H7 (cell line): ENCODE measurements at places on chromosomes 1 and 21. TPM values are rescaled to one million over a fixed set of nuclear protein-coding genes. Genes with fewer than 3 reads are reported as not detected.

GRCh38 chr1:186330758-186331157 lies 44.3 kb downstream of the TPR start:
- no peak for DNase-seq

GRCh38 chr1:185719021-185719420 lies 15.2 kb upstream of the HMCN1 start:
- DNase-seq, result peak; percentile 24

Gene MROH9
- not detected in 2 replicates for total RNA-seq

- no peak for DNase-seq
Observed at GRCh38 chr1:225657462-225657989, 4.6 kb upstream of the ENAH start.

GRCh38 chr1:117612517-117613248 lies 6.8 kb downstream of the TENT5C start:
- DNase-seq, result no peak

DNA sequence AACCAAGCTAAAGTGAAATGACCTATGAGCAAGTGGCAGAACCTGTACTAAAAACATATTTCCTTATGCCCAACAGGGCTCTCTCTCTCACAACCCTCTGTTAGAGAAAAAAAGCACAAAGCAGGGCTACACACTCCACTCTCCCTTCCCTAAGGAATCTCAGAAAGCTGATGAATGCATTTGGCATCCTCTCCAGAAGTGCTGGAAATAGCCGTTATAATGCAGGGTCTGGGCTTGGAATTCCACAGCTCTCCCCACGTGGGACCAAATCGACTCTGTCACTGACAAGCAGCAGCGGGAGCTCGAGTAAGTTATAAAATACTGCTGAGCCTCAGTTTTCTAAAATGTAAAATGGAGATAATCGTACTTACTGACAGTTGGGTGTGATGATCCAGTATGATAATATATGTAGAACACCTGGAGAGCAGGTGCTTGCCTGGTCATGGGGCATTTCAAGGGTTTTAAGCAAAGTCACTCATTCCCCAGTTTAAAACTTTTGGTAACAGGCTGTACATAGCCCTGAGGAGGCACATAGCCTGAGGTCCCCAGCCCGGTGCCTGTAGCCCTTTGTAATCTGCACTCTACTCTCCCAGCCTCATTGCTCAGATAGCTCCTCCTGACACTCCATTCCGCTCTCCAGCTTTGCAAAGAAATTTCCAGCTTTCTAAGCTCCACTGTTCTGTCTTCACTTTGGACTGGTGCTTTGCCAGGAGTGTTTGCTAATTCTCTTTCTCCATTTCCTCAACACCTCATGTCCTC lies 175.6 kb upstream of the DAB1 start:
- DNase-seq, result no peak

Gene CR1L
- 0.48 TPM in 1 of 2 replicates, not detected in the other for total RNA-seq

DNA sequence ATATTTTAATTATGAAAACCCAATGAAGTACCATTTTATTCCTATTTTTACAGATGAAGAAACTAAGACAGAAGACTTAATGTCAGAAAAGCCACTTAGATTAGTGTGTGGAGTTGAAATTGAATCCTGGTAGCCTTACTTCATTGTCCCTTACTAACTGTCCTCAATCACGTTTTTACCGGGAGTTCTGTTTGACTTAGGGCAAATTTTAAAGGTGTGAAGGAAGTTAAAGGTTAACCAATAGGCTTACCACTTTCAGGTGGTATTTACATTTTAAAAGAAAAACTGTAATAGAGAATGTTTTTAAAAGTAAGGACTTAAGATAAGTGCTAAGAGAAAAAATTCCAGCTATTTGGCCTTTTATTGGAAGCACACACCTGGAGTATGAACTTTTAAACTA lies 12.4 kb downstream of the RRP15 start:
- no peak for DNase-seq

Gene RYR2
- 17.6 and 23.9 TPM in 2 replicates for total RNA-seq

GRCh38 chr1:77415579-77415978 lies 133.8 kb downstream of the AK5 start:
- no peak for DNase-seq

DNA sequence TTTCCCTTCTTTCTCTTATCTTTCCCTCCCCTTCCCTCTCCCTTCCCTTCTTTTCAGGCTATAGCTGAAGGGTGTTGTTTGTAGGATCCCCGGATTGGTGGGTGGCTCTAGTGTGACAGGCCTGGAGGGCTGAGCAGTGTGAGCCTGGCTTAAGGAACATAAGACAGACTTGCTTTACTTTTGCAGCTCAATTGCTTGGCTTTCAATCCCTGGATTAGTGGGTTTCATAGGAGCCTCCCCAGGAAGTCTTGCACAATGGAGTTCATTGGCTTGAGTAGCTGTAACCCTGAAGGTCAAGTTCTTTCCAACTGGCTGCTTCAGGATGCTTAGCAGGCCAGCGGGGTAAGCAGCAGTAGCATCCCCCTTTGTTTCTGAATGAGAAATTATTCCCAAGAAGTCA lies 126.7 kb downstream of the CAMTA1 start:
- DNase-seq, result no peak

DNA sequence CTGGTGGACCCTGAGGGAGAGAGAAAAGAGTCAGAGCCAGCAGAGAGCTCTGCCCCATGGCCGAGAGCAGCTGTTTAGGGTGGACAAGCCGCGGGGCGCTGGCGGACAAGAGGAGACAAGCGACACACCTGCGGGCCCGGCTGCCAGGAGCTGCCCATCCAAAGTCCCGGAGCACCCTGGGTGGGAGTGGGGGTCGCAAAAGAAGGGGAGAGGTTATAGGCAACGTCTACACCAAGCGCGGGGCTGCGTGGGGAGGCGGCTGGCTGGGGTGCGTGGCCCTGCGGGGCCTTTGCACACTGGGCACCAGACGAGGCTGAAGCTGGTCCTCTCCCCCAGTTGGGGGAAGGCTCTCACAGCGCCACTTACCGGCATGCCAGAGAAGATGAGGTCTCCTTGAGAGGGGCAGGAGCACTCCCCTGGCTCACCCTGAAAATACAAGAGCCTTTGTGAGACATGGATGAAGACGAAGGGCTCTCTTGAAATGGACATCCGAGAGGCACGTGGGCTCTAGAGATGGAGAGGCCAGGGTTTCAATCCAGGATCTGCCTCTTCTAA lies 24.1 kb downstream of the COL16A1 start:
- DNase-seq, result peak; percentile 71

DNA sequence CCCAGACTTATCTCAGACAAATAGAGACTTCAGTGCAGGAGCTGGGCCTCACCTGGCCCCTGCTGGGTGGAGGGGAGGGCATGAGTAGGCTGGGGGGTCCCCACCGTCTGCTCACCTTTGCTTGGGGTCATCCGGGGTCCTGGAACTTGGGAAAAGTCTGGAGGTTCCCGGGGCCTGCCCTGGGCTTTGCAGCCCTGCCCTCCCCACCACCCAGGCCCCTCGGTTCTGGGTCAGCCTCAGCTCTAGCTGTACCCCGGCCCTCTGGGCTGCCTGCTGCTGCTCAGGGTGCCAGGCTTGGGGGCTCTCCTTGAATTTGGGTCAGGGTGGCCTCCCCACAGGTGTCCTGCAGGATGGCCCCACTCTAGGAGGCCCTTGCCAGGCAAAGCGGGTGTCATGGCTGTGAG lies 2.4 kb upstream of the TMEM52 start:
- no peak for DNase-seq

GRCh38 chr1:75188892-75189291 lies 54.7 kb downstream of the LHX8 start:
- DNase-seq, result no peak
